ENCODE measurements at places on chromosomes 4 and X. TPM values are rescaled to one million over a fixed set of nuclear protein-coding genes. Genes with fewer than 3 reads are reported as not detected.

DNA sequence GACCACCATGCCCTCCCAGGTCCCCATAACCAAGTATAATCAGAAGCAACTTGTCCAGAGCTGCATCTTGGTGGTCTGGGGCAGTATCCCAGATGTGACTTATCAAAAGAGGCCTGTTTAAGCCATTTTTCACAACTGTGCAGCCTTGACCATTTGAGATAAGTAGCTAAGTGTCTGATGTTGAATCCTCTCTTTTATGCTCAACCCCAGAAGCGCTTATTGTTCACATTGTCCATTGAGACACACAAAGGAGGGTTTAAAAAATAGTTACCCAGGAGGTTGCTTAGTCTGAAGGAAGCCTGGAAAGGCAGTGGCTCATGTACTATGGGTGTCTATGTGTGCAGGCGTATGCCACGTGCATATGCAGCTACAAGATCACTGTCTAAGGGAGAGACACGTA, 27.0 kb downstream of the ENPP6 start:
- no peak for DNase-seq

DNA sequence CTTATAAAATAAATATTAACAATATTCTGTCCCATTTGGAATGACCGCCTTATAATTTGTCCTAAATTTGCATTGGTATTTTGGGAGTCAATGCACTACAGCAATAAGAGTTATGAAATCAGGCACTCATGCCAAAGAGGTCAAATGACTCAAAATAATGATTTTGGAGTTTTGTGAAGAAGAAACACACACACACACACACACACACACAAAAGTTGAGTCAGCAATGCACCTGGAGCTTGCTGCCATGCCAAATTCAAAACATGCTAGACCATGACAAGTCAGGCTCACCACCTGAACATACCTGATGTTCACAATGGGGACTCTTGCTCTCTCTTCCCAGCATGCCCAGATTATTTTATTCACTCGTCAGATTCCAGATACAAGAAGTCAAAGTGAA, 56.7 kb downstream of the PROM1 start:
- DNase-seq, result no peak

DNA sequence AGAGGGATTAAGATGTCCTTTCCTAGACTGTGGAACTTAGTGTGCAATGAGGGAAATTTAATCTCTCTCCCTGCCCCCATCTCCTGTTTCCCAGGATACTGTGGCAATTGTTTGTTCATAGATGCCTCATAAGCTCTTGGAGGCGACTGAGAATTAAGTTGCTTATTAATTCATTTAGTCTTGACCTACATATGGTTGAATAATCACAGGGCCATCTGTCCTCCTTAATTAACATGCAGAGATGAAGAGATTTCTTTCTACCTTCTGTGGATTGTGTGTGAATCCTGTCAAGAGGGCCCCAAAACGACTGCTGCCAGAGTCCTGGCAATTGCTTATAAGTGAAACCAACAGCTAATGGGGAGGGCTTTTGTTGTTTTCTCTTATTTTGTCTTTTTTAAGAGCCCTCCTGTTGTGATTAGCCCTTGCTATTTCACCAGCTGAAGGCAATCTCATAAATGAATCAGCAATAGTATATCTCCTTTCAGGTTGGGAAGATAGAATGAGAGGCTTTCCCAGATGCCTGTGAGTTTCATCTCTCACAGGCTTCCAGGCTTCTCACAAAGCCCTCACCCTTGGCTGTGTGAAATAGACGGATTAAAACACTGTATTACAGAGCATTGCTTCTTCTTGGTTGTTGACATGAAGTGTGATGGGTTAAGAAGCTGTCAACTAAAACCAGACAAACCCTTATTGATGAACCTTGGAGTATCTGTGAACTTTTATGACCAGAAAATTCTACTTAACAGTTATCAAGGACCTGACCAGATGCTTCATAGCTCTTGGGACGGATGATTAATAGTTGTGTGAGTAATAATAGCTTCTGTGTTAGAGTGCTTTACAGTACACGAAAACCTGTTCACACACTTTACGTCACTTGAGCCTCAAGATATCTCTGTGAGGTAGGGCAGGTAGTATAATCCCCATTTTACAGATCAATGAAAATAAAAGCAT, 58.5 kb downstream of the PGRMC2 start:
- no peak for DNase-seq

The FRMD7 gene
- not detected for total RNA-seq

The LONRF3 gene
- total RNA-seq, result 17.4 TPM

- peak; percentile 15 for DNase-seq
Measured at GRCh38 chrX:43655151-43656004, 721 bp upstream of the MAOA start.

DNA sequence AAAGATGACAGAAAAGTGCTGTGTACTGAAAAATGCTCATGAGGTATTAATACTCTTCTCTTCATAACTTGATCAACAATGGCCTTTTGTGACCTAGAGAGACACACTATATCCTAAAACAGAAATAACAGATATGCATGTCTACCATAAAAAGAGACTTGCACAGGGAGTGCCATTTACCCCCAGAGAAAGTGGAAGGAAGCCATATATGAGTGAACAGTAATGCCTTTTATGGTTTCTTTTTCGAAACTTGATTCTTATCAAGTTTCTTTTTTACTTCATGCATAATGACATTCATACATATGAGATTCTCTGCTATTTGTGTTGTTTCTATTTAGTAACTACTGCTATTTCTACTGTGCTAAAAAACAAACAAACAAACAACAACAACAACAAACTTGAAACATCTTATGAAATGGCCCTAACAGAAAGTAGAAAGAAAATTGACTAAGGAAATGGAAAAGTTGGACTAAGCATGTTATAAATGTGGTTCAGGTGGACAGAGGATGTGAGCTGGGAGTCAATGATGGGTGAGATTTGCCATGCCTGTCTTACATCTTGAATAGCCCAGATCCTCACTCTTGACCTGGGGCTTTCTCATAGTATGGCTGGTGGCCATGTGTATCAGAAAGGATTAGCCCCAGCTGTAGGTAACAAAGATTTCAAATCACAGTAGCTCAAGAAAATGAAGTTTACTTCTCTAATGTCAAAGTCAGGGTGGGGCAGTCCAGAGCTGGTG, 43.8 kb downstream of the GEMIN8 start:
- no peak for DNase-seq

GRCh38 chr4:189979196-189980047, 38.8 kb downstream of the FRG1 start:
- no peak for DNase-seq

The DNAAF6 gene
- total RNA-seq, result not detected

DNA sequence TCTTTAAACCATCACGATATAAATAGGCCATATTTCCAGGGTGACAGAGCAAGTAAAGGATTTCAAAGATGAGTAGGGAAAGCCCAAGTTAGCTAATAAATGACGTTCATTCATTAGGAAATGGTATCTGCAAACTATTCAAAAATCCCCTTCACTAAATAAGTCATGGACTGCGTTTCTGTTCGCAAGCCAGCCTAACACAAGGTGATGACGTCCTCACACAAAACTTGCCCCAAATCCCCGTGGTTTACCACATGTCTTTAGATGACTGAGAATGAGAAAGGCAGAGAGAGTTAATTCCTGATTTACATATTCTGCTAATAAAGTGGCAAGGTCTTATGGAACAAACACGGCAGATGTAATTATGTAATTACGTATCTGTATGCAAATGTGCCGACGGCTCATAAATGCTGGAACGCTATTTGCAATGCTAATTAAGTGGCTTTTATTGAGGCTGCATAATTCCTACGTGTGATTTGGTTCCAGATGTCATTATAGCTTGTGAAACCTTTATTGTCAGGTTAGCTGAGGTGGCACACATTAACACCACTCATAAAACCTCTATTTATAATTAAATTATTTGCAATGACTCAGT, 437.7 kb upstream of the FRG1 start:
- DNase-seq, result no peak

- DNase-seq, result peak; percentile 5
Measured at GRCh38 chrX:24343719-24344118, 16.7 kb upstream of the SUPT20HL1 start.

The PNCK gene
- 1.1 TPM for total RNA-seq

The RBMXL3 gene
- not detected for total RNA-seq

- peak; percentile 12 for DNase-seq
Measured at GRCh38 chr4:18025288-18025687, 3.7 kb upstream of the LCORL start.

- no peak for DNase-seq
Measured at GRCh38 chrX:15310117-15310516, 5.3 kb downstream of the ASB11 start.

- no peak for DNase-seq
Measured at GRCh38 chrX:118577041-118577440, 81.4 kb downstream of the DOCK11 start.

GRCh38 chr4:41146196-41146595, 68.1 kb downstream of the APBB2 start:
- DNase-seq, result no peak

The NAP1L2 gene
- total RNA-seq, result 3.6 TPM

DNA sequence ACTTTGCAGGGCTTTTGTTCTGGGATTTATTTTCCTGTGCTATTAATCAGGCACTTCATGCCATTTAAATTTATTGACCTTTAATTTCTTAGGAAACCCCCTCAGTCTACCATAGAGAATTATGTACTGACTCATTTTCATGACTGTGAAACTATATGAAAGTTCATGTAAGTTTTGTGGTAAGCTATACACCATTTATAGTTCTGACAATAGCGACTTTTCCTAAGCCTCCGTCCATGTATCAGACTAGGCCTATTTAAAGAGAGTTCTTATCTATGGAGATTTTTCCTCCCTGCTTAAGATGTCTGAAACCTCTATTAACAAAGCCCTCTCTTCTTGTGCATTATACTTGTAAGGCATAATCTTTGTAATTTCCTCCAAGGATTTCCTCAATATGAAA, 111.6 kb downstream of the AFF2 start:
- DNase-seq, result no peak

The AFF1 gene
- total RNA-seq, result 93.4 TPM

DNA sequence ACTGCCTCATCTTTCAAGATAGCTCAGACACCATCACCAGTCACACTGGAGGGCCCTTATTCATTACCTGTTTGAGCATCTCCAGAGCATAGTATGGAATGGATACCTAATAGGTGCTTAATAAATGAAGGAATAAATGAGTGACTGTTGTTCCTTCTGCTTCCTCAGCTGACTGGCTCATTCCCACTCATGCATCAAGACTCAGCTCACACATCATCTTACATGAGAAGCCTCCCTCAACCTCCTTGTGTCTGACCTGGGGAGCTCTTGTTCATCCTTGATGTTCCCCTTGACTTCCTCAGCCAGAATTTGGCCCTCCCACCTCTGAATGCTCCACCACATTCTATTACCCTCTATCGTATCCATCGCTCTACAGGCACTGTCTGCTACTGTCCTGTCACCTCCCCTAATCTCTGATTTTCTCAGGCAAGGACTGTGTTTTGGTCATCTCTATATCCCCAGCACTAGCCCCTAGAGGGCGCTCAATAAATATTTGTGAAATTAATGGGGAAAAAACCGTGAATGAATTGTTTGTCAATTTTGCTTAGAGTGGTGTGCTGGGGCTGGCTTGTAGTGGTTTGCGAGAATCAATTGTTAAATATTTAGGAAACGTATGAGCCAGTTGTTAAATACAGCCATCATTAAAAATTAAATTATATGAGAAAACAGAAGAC, 88.3 kb downstream of the NHSL2 start:
- peak; percentile 63 for DNase-seq

DNA sequence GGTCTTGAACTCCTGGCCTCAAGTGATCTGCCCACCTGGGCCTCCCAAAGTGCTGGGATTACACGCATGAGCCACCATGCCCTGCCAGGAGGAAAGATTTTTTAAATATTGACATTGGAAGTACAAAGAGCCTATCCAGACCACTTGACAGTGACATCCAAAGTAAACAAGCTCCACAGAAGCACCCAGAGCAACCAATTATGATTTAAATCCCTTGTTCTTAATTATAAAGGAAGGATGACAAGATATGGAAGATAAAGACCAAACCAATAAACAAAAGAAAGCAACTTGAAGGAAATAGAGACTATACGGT, 27.7 kb upstream of the RPL34 start:
- no peak for DNase-seq

The HAND2 gene
- not detected for total RNA-seq

The CCNB3 gene
- total RNA-seq, result 3.4 TPM

DNA sequence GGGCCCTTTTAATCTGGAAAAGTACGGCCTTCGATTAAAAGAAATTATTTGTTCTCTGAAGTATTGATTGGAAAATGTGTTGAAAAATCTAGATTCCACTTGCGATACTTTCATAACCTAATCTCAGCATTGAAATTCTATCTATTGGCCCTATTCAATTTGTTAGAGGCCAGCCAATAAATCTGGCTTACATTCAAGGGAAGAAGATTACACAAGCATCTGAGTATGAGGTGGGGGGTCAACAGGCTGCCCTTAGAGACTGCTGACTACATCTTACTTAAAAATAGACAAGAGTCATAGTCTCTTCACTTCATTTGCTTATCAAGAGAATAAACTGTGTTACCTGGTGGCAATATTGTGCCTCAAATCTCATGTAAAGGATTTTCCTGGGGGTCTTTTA, 248.0 kb upstream of the KCNIP4 start:
- no peak for DNase-seq

- no peak for DNase-seq
Measured at GRCh38 chr4:110638089-110638746, 15.3 kb upstream of the PITX2 start.

DNA sequence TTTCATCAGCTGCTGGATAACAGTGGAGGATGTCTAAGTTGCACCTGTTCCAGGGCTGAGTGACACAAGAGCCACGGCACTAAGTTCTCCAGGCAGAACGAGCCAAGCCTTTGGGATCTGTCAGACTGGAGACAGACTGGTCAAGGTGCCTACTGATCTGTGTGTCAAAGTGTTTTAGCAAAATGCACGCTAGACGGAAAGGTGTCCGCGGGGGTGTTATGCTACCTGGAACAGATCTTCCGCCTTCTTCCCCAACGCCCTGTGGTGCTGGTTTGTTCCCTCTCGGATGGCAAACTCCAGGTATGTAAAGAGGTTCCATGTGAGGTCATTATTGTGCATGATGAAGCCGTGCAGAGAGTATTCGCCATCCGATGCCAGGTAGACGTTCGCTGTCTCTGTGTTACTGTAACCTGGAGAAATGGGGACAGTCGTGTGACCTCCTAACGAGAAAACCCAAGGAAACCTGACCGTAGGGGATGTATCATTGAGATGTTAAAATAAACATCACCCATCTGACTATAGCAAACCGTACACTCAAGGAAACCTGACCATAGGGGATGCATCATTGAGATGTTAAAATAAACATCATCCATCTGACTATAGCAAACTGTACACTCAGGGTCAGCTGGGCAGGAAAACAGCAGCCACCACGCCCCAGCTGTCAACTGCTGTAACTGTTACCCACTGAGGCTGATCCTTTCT, 29.7 kb upstream of the SLC25A6 start:
- no peak for DNase-seq

The BMX gene
- total RNA-seq, result 0.30 TPM

- DNase-seq, result no peak
Measured at GRCh38 chr4:145760961-145761929, 81.3 kb downstream of the C4orf51 start.

GRCh38 chrX:141314441-141314840, 72.1 kb upstream of the SPANXC start:
- no peak for DNase-seq

DNA sequence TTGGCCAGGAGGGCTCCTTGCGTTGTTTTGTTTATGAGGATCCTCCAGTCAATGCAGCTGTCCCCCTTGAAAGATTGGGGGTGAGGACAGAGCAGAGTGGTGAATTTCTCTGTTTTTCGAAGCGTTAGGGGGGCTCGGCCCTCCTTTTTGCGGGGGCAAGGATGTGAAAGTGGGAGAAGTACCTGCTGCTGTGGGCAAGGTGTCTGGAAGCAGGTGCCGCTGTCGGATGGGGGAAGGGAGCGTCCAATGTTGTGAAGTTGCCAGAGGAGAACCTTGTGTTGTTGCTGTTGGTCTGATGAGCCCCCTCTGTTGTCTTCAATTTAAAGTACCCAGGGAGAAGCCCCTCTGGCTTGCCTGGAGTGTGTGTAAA, 613 bp downstream of the GLRB start:
- DNase-seq, result no peak
